CD8-positive, alpha-beta memory T cell (primary cell): ENCODE measurements at places on chromosomes 4 and X.

DNA sequence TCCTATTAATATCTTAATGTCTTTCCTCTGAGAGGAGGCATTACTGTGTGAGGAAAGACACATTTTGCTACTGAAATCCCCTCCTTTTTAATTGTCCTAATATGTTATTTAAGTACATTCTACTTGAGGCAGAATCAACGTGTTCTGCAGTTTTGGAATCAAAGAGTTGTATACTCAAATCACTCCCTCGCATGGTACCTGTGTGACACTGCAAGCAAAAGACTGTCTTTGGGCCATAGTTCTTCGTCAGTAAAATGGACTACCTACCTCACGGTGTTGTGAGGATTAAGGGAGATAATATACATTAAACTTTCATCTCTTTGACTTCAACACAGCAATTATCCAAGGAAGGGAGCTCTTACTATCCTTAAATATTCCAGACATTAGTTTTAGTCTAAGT is 61.5 kb downstream of the TIGD2 start:
- DNase-seq, result no peak
- H3K4me1 ChIP-seq, result no peaks in the 10 kb centered on the region

GRCh38 chrX:136421338-136421737 is 66.4 kb upstream of the BRS3 start:
- no peak for DNase-seq
- H3K27ac ChIP-seq, result no peak overlapping the region
- no peak overlapping the region for H3K4me3 ChIP-seq
- H3K4me1 ChIP-seq, result no peaks in the 10 kb centered on the region
- no peaks in the 10 kb centered on the region for H3K36me3 ChIP-seq
- H3K27me3 ChIP-seq, result no peaks in the 10 kb centered on the region

DNA sequence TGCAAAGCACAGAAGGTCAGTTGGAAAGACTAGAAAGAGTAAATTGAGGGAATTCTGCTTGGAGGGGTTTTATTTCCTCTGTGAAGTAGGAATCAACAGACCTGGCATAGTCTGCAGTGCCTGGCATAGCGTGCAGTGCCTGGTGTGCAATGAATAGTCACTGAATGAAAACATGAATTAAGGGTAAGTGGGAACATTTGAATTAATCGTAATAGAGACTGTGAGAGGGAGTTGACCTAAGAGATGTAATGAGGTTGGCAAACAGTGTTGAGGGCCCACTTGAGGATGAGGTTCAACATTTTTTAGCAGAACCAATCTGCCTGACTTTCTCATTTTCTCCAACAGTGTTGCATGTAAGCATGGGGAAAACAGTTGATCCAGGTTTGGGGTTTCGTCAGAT is 377.2 kb upstream of the FTHL17 start:
- H3K4me3 ChIP-seq, result no peak overlapping the region
- H3K36me3 ChIP-seq, result no peaks in the 10 kb centered on the region
- DNase-seq, result no peak
- H3K27ac ChIP-seq, result no peak overlapping the region

- no peaks in the 10 kb centered on the region for H3K27me3 ChIP-seq
- H3K4me1 ChIP-seq, result no peaks in the 10 kb centered on the region
- no peak overlapping the region for H3K27ac ChIP-seq
- DNase-seq, result no peak
- H3K4me3 ChIP-seq, result no peak overlapping the region
Observed at GRCh38 chr4:182738283-182739047, 178.7 kb downstream of the DCTD start.

DNA sequence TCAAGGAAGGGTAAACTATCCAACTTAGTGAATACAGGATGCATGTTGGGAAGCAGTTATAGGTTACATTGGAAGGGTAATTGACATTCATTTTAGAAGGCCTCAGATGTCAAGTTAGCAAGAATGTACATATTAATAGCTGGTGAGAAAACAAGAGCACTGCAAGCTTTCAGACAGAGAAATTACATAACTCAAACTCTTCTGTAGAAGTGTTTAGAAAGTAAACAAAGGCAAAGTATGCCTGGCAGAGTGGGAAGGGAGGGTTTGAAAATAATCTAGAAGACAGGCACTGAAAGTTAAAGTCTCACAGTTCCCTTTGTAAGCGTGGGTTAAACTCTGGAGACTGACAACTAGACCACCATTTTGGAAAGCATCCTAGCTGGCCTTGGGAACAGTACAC is 406.2 kb downstream of the ANKRD50 start:
- no peak overlapping the region for H3K27ac ChIP-seq
- H3K36me3 ChIP-seq, result no peaks in the 10 kb centered on the region
- no peak for DNase-seq
- H3K4me1 ChIP-seq, result no peaks in the 10 kb centered on the region
- no peaks in the 10 kb centered on the region for H3K27me3 ChIP-seq
- H3K4me3 ChIP-seq, result no peak overlapping the region
